ENCODE measurements at places on chromosomes 7 and 10.
A peak's percentile ranks its signal among the peaks of the same experiment; 100 is the strongest.

DNA sequence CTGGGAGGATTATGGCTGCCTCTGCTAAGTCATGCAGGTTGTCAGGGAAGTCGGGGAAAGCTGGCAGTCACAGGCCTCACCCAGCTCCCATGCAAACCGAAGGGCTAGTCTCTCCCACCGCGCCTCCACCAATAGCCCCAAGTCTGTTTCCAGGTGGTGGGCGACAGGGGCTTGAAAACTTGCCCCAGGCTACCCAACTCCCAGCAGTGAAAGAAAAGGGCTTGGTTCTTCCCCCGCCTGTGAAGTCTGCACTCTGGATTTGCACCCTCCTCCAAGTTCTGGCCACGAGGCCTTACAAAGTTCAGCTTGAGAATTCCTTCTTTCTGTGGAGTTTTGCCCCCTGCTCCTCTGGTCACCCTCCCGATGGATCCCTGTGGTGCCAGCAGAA, 99.9 kb upstream of the CHST15 start:
- no peak for DNase-seq

DNA sequence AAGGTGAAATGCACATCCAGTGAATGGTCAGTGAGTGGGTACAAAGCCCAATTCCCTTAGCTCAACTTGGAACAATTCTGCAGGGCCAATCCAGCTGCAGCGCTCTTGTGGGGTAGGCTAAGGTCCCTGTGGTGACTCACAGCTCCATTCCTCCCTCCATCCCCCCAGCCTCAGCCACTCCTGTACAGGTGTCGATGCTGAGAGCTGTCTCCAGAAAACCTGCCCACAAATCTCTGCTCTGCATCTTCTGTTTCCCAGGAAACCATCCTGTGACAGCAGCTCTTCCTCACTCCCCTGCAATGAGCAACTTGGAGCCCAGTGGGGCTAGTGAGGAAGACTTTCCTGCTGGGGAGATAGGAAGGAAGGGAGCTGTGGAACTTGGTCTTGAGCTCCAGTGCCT, 244.7 kb upstream of the GPR26 start:
- DNase-seq, result no peak

DNA sequence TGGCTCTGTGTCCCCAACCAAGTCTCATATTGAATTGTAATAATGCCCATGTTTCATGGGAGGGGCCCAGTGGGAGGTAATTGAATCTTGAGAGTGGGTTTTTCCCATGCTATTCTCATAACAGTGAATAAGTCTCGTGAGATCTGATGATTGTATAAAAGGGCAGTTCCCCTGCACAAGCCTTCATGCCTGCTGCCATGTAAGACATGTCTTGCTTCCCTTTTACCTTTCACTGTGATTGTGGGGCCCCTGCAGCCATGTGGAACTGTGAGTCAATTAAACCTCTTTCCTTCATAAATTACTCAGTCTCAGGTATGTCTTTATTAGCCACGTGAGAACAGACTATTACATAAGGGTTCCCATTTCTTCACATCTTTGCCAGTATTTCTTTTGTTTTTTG, 97.1 kb upstream of the CPXM2 start:
- DNase-seq, result no peak

GRCh38 chr10:71921324-71922027, 42.7 kb upstream of the CHST3 start:
- peak; percentile 77 for DNase-seq

- DNase-seq, result no peak
Observed at GRCh38 chr10:74334221-74334620, 183.2 kb downstream of the ADK start.

GRCh38 chr10:70809726-70810125, 6.0 kb upstream of the SGPL1 start:
- no peak for DNase-seq

GRCh38 chr7:33399528-33400213, 270.3 kb downstream of the BBS9 start:
- no peak for DNase-seq

- no peak for DNase-seq
Observed at GRCh38 chr10:2985729-2986232, 81.6 kb upstream of the PFKP start.

DNA sequence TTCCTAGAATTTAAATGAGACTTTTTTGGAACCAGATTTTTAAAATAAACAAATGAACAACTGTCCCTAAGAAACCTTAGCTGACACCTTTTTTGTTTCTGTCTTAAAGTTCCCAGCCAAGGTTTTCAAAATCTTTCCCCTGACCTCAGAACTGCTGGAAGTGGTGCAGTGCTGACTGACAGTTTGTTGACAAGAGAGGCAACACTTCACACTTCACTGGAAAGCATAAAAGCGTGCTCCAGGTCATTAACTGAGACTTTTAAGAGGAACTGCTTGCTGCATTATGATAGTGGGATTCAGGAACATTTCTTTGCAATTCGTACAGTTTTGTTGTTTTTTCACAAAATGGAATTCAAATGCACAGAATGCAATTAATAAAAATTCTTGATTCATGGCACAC, 36.2 kb downstream of the SYPL1 start:
- DNase-seq, result no peak

DNA sequence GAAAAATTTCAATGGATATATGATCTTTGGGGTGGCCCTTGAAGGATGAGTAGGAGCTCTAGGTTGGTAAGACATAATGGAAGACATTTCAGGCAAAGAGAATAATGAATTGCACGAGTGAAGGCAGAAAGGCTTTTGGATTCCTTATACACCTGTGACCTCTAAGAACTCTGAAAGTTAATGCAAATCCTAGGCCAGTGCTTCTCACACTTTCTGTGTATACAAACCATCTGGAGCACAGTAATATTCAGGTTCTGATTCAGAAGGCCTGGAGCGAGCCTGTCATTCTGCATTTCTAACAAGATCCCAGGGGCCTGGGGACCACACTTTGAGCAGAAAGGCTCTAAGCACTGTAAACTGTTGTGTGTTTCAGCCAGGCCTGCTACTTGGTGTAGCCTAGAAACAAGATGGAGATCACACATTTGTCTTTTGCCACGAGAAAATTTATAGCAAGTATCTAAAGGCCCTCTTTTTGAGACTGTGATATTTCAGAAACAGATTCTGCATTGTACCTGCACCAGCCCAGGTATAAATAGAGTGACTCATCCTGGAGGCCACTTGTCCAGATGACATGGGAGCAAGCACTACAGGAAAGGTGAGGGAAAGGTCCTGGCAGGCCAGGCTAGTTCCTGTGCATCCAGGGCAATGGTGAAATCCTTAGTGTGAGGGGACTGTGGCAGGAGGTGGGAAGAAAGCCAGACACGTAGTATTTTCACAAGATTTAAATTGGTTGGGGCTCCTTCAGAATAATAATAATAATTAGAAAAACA, 24.4 kb downstream of the MRPS33 start:
- no peak for DNase-seq

- peak; percentile 85 for DNase-seq
Observed at GRCh38 chr10:103481974-103482531, 3.0 kb upstream of the CALHM3 start.

DNA sequence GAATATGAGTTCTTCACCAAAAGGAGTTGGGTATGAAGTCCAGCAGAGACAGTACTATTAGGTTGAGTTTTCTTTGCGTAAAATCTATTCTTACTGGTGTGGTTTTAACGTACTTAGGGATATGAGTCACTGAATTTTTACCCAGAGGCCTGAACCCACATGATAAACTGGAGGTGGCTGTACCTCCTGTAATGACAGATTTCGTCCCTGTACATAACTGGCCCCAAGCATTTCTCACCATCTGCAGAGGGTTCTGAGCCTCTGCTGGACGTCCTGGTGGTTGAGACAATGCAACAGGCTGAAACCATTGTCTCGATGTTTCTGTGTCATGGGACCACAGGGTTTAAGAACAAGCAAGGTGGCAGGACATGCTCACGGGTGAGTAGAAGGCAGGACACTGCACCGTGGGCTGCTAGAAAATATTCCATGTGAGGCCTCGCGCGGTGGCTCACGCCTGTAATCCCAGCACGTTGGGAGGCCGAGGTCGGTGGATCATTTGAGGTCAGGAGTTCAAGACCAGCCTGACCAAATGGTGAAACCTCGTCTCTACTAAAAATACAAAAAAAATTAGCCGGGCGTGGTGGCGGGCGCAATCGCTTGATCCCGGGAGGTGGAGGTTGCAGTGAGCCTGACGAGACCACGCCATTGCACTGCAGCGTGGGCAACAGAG, 233.9 kb downstream of the DNAJB6 start:
- DNase-seq, result no peak

GRCh38 chr10:52172581-52172980, 141.5 kb upstream of the DKK1 start:
- peak; percentile 47 for DNase-seq

GRCh38 chr7:90236721-90237289, 8.2 kb upstream of the CFAP69 start:
- DNase-seq, result no peak

DNA sequence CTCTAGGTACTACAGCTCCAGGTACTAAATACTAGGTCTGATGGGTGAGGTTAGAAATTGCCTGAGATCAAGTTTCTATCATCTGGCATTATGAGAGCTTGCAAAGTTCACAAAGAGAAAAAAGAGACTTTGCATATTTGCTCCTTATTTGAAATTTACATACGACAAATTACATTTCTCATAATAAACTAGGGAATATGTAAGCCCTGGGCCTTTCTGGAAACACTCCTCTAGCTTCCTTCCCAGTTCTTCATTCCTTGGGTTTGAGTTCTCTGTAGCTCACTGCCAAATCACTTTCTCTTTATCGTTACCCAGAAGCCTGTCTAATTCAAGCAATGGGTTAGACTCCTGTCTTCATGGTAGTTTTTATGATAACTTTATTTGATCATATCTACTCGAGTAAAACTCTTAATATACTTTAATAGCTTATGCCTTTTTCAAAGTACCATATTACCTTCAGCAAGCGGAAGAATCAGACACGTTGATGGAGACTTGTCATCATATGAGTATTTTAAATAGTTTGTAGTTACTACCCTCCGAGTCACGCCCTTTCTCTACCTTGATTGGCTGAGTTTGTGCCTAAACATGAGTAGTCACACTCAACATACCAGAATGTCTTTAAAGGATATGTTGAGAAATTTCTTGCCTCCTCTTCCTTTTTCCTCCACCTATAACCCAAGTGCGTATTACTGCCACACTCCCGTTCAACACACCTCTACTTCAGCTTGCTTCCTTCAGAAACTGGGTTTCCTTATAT, 150.5 kb downstream of the DKK1 start:
- DNase-seq, result no peak

DNA sequence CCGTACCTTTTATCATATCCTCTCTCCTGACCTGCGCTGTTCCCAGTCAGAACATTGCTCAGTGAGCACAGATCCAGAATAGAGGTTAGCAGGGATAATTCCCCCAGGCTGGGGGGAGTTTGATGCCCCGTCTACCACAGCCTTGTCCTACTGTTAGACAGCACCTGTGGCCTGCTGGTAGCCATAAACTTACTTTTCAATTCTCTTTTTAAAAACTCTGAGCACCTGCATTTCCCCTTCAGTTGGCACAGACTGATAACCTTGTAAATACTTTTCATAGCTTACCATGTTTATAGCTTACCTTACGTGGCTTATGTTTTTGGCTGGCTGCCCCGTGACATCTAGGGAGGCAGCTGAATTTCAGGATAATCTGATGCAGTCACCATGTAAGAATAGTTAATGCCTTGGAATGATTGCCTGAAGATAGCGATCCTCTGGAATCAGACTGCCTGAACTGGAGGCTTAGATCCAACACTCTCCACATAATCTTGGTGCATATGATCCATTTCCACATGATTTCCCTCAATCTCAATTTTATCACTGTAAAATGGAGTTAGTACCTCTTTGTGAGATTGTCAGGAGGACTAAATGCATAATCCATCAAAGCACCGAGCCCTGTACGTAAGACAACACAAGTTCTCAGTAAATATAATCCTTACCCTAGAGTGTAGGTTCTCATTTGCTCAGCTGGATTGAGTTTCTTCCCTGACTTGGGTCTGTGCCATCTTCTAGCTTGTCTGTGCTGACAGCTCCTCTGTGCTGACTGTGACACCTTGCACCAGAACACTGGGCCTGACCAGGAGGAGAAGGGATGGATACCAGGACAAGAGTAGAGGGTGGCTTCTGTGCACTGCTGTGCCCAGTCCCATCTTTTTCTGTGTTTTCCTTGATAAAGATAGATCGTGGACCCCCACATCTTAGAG, 111.7 kb upstream of the GJD4 start:
- DNase-seq, result no peak

GRCh38 chr7:155217634-155218033, 80.0 kb upstream of the INSIG1 start:
- DNase-seq, result no peak

DNA sequence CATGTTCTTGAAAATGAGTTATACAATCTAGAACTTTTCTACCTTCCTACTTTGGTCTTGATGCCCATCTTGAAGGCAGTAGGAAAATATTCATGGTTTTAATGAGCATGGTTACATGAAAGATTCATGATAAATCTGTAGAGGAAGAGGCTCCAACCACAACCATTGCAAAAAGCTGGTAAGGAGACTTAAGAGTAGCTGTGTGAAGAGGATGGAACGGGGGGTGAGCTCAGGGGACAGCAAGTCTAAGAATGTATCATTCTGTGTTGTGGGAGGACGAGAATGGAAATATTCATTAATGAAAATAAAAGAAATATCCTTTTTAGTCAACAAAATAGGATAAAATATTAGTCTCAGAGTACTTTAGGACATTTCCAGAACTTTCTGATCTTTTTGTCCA, 81.1 kb downstream of the BMPER start:
- no peak for DNase-seq

DNA sequence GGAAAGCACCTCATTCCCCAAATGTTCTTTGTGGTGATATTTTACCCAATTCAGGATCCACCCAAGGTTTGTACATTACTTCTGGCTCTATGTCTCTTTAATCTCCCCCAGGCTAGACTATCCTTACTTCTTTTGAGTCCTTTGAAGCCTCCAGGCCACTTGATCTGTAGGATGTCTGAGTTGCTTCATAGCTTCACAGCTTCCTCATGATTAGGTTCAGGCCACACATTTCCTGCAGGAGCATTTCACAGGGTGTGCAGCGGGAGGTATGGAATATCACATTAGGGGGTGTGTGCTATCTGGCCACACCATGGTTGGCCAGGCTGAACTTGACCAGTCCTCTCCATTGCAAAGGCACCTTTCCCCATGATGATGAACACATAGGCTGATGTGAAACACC, 18.7 kb downstream of the TSPAN15 start:
- no peak for DNase-seq

DNA sequence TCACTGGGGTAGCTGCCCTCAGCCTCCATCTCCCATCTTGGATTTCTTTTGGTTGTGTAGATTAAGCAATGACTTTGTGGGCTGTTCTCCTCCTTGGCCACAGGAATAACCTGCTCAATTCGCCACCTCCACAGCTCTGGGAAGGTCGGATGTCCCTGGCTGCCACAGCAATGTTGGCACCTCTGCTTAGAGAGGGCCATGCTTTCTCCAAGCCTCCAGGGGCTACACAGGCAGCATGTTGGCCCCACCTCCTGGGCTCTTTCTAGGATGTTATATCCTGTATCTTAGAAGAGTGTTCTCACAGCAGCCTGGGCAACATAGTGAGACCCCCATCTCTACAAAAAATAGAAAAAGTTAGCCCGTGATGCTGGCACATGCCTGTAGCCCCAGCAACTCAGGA, 35.4 kb upstream of the FXYD4 start:
- no peak for DNase-seq

- no peak for DNase-seq
Observed at GRCh38 chr7:156560075-156560474, 80.5 kb upstream of the RNF32 start.
